ENCODE measurements at places on chromosomes 1 and 21.

DNA sequence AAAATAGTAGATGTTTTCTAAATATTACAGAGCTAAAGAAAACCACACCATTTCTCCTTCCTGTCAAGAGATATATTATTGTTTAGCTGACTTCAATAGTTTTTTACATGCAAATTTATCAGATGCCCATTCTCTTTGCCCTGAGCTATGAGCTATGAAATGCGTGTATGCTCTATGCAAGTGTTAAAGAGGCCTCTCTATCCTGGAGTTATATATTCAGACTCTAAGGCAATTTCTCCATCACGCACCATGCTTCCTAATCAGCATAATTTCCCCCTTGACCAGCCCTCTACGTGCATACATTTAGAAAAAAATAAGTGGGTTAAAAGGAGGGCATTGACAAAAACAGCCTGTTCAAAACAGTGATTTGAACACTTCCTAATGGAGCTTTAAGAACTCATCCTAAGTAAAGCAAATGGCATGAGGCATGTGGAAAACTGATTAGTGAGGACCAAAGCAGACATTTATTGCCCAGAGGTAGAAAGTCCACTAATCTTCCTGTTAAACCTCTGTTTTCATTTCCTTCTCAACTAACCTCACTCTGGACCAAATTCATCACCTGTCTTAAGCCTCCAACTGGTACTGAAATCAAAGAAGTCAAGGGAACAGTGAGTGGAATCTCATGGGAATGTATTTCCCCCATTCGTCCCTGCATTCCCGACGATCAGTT, 565.8 kb upstream of the PKN2 start:
- DNase-seq = no peak

DNA sequence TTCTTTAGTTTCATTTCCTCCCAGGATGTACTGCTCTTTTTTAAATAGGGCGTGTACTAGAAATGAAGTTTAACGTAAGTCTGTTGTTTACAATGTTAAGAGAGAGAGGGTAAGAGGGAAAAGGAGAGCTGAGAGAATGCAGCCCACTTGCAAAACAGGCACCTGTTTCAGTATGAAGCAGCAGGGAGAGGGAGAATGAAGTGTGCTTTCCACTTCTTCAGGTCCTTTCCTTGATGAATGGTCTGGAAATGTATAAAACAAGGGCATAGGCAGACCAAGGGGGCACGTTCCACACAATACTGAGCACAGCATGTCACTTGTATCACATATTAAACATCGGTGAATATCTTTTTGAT, 2.0 kb downstream of the KCNA3 start:
- no peak for DNase-seq

DNA sequence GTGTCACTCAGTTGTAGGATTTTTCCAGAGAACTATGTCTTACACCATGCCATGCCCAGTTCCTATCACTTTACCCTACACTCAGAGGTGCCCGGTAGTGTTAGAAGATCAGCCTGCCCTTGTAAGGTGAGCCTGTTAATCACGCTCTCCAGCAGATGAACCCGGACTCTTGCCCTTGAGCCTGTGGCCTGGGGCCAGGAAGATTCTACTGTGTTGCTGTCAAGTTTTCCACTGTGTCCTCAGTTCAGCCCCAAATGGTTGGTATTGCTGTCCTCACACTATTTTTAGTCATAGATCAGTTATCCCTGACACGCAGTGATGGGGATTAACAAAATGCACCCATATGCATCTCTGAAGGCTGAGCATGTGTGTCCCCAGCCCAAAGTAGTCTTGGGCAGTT, 105.0 kb upstream of the SPAG17 start:
- no peak for DNase-seq

DNA sequence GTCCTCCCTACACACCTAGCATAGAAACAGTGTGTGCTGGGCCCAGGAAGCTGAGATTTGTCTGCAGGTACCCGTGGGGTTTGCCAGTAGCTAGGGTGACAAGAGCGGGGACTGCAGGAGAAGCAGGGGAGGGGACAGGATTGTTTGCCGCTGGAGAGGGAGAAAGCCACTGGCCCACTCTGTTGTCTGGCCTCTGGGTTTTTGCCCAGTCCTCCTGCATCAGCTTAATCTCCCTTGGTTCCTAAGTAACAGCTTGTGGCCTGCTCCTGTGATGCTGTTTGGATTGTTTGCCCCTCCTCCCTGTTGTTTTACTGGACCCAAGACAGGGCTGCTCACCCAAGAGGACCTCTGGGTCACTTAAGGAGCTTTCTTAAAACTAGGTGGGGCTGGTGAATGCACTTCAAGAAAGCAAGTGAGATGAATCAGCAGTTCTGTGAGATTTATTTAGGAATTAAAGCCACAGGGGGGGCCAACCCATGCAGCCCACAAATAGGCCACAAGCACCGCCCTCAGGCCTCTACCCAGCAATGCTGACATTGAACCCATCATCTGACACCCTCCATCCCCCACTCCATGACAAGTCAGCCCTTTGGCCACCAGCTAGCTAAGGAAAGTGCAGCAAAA, 142.8 kb downstream of the ZZZ3 start:
- no peak for DNase-seq

DNA sequence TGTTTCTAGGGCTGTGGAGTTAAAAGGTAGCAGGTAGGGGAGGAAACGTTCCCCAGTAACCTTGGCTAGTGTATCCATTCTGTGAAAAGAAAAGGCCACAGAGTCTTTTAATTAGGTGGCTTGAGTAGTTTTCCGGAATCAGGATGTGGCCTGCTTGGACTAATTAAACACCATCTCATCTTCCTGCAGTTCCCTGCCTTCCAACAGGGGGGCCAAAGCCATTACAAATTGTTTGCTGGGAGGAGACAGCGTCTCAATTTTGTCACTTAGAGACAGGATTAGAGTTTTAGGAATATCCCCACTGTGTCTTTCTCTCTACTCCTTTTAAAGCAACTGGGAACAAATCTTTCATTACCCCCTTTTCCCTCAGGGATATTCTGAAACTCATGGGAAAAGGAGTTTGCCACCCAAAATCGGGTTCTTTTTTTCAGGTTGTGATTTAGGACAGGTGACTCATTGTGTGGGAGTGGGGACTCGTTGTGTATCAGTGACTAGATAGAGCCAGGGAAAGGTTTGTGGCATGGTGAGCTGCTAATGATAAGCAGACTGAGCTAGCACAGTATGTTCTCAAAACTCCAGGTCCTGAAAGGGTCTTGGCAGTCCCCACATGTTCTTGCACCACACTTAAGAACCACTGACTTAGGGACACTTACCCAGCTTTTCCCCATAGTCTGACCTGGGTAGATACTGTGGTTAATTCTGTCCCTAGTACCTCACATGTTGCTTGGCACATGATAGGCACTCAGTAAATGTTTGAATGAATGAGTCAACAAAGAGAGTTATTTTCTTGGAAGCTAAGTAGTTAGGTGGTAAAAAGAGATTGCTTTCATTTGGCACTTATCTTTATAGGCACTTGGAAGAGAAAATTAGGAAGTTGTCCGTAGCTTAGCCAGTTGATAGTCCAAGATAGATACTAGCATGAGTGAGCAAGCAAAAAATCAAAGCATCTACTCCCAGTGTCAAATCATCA, 22.5 kb downstream of the INTS3 start:
- DNase-seq = no peak

GRCh38 chr1:23643736-23644554, 47.7 kb upstream of the RPL11 start:
- DNase-seq = no peak

DNA sequence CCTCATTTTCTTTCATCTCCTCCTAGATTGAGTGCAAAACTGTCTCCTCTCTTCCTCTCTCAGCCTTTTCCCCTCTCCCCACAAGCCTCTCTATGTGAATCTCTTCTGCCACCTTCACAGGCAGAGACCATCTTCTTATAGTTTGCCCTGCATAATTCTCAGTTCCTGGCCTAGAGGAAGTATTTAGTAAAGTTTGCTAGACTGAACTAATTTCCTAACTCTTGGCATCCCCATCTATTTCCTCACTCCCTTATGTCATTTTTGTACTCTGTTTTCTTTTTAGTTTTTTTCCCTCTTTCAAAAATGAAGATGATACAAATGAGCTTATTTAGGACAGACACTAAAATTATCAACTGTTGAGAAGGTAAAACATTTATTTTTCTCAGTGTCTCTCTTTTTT, 66.0 kb downstream of the XCL2 start:
- no peak for DNase-seq

DNA sequence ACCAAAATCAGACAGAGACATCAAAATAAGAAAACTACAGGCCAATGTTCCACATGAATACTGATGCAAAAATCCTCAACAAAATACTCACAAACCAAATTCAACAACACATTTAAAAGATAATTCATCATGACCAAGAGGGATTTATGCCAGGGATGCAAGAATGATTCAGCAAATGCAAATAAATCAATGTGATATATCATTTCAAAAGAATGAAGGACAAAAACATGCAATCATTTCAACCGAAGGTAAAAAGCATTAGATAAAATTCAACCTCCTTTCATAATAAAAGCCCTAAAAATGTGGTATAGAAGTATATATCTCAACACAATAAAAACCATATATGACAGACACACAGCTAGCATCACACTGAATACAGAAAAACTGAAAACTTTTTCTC, 81.5 kb upstream of the LYPLAL1 start:
- DNase-seq = no peak

DNA sequence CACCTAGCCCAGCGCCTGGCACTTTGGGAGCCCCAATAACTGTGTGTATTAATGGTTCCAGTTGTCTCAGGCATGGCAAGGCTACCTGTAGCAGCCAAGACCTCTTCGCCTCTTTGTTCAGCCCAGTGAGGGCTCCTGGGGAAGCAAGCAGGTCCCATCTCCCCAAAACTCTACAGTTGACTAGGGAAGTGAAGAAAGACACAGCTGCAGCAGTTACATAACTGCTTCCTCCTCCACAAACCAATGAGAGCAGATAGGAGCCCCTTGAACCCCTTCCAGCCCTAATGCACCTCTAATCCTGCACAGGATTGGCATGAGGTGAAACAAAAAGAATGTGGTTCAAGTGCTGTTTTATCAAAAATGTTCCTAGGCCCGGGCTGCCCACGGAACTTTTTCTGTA, 100.5 kb downstream of the SYF2 start:
- no peak for DNase-seq

DNA sequence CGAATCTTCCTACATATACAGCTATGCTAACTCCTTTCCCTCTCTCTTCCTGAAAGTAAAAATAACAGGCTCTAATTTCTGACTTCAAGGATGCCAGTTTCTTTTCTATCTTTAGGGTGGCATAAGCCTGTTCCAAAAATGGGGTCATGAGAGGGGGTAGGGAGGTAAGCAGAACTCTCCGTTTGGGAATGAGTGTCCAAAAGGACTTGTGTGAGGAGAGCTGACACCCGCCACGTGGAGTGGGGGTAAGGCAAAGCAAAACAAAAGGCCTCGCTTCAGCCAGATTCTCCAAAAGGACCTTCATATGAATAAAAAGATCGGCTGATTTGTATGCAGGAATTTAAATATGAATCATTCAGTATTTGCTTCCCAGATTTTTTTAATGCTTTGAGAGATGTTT, 28.6 kb downstream of the PLPPR4 start:
- no peak for DNase-seq

DNA sequence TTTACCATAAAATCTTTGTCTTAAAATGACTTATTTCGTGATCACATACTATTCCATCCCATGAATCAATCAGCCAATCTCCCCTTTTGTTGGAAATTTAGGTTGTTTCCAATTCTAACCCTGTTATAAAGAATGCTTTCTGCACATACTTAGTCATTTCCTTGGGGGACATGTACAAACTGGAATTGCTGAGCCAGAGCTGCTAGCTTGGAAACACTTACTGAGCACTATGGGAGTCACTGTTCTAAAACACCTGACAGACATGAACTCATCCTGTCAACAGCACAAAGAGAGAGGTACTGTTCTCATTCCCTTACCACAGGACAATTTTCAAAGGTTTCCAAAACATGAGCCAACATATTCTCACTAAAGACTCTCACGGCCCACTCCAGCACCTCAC, 32.1 kb downstream of the AK2 start:
- DNase-seq = no peak

DNA sequence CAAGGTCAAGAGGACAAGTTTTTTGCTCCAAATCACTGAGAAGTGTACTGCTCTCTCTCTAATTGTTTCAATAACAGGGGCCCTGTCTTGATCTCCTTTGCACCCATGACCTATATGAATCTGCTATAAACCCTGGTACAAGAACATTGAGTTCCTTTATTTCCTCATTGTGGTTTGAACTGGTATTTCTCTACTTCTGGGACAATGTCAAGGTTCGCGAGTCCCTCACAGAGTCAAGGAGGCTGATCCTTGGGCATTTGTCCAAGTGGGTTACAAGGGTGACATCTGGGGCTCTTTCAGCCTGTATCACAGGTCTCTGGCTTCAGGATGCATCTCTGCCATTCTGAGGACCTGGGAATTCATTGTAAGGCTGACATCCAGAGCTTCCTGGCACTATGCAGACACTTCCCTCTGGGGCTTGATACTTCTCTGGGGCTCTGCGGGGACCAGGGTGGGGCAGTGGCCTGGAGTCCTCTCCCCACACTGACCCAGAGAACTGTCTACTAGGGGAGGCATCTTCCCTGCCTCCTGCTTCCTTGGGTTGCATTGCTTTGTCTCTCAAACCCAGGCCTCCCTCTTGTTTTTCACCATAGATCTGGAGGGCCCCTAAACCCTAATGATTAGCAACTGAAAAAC, 22.5 kb upstream of the ZNF648 start:
- DNase-seq = no peak

DNA sequence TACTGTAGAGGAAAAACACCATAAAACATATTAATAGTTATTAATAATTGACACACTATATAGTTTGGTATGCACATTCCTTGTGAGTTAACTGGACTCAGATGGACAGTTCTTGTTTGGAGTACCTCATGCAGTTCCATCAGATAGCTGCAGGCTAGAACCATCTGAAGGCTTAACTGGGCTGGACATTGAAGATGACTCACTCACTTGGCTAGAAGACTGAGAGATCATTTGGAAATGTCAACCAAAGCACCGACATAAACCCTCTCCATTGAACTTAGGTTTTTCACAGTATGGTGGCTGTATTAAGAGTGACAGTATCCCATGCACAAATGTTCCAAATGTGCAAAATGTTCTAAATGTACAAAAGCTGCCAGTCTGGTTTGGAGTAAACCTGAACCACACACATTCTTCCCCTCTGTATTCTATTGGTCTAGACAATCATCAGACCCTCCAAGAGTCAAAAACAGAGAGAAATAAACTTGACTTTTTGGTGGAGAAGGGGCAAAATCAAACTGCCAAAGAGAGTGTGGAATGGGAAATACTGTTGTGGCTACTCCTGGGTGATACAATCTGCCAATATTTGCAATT, 708.4 kb downstream of the KCNT2 start:
- no peak for DNase-seq

All from stimulated activated CD8-positive, alpha-beta memory T cell treated with anti-CD3 and anti-CD28 coated beads, Interleukin-4, amount 100 ng/mL, for 1 hour (primary cell).